A549 treated with Hydrocortisone at 1 μM for 4 hours (cell line): ENCODE measurements at places on chromosomes 1 and 21. TPM values are rescaled to one million over a fixed set of nuclear protein-coding genes. Genes with fewer than 3 reads are reported as not detected.

Gene DNALI1
- total RNA-seq, result 0.05 to 0.16 TPM (median 0.05 TPM) in 3 of 5 replicates, not detected in the others

Gene C1QA
- not detected in 5 replicates for total RNA-seq

Gene ASCL5
- 0.08 to 0.21 TPM (median 0.15 TPM) in 3 of 5 replicates, not detected in the others for total RNA-seq

Gene B4GALT3
- 22.6 to 25.6 TPM (median 24.1 TPM) in 5 replicates for total RNA-seq

Gene PCNX2
- 7.8 to 9.1 TPM (median 9.0 TPM) in 5 replicates for total RNA-seq

Gene KIF17
- 1.3 to 2.8 TPM (median 2.3 TPM) in 5 replicates for total RNA-seq

Gene MNDA
- not detected in 5 replicates for total RNA-seq

Gene FAM72C
- 3.6 to 5.5 TPM (median 4.7 TPM) in 5 replicates for total RNA-seq

Gene TEDDM1
- total RNA-seq, result not detected in 5 replicates

Gene WDR64
- total RNA-seq, result 0.08 TPM in 1 of 5 replicates, not detected in the others

Gene ARMH1
- 0.55 to 1.1 TPM (median 0.92 TPM) in 5 replicates for total RNA-seq

Gene C8B
- total RNA-seq, result not detected in 5 replicates

Gene C1orf52
- total RNA-seq, result 17.3 to 20.6 TPM (median 20.0 TPM) in 5 replicates

Gene LIPI
- total RNA-seq, result not detected in 5 replicates

Gene LRRC52
- total RNA-seq, result not detected in 5 replicates

Gene IL19
- total RNA-seq, result not detected in 5 replicates

Gene PRXL2B
- 19.7 to 25.6 TPM (median 21.2 TPM) in 5 replicates for total RNA-seq

Gene PRR9
- not detected in 5 replicates for total RNA-seq

Gene RYR2
- 0.01 to 0.18 TPM (median 0.05 TPM) in 5 replicates for total RNA-seq
